ENCODE measurements at places on chromosomes 5 and 9.

GRCh38 chr5:138653502-138653901 is 78.3 kb upstream of the HSPA9 start:
- DNase-seq = peak; percentile 20

DNA sequence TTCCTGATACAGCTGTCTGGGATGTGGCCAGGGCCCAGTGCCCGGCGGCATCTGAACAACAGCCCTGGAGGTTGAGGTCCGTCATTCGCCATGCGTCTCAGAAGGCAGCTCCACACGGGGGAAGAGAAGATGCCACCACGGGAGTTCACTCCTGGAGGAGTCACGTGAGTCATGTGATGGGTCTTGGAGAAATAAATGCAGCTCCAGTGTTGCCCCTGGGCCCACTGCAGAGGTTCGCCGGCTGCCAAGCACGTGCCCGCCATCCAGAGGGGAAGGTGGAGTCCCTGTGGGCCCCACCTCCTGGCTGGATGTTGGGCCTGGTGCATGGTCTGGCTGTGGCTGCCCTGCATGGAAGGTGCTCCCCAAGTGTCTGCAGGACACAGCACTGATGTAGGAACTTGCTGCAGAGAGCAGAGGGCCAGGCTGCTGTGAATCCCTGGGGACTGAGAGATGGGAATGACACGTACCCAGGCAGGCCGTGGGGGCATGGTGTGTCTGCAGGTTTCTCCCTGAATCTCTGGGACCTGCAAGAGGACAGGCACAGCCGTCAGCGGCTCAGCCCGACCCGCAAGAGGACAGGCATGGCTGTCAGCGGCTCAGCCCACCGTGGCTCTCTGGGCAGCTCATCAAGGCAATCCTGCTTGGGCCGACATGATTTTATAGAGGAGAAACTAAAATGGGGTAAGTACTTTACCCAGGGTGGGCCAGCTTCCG is 418.3 kb upstream of the IRX4 start:
- no peak for DNase-seq

DNA sequence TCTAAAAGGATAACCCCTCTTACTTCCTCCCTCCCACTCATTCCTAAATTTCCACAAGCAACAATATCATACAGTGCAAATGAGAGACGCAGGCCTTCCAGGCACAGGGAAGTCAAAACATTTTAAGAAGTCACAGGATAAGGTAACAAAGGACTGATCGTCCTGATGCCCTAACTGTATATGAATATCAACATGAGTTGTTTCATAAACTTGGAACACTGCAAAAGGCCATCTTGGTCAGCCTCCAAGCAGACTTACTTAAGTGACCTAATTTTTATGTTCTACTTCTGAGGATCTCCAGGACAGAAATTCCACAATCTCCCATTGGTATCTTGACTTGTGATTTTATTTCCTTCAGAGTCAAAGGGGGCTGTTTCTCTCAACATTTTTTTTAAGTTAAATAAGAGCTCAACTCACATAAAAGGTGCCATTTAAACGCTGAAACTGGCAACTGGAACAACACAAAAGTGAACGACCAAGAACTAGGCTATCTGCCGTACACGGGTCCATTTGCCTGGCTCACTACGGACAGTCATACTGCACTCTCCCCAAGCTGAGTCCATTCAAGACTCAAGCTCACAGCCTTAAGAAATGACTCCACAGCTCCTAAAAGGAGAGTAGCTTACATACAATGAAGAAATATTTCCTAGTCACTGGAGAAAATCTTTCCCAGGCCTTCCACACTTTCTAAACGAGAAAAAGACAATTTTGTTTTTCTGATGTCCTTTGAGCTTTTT is 71.3 kb downstream of the LHFPL2 start:
- no peak for DNase-seq

DNA sequence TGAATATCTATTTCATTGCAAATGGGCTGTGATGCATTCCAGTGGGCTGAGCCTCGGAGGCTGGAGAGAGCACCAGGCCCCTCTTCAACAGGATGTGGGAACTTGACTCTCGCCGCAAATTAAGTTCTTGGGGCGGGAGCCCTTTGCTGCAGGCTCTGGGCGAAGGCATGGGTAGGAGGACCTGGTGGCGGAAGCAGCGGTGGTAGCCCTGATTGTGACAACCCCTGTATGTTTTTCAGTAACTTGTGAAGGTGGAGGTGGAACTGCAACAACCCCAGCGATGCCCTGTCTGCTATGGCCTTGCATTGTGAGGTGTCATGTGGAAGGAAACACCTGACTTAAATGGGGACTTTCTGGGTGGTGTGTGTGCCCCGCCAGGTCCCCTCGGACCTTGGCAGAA is 9.4 kb downstream of the FYB1 start:
- peak; percentile 91 for DNase-seq

DNA sequence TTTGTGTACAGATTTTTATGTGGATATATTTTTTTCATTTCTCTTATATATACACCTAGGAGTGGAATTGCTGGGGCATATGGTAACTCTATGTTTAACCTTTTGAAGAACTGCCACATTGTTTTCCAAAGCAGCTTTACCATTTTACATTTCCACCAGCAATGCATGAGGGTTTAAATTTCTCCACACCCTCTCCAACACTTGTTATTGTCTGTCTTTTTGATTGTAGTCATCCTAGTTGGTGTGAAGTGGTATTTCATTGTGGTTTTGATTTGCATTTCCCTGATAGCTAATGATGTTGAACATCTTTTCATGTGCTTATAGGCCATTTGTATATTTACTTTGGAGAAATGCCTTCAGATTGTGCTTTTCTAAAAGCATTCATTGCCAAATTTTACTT is 39.1 kb downstream of the YTHDC2 start:
- DNase-seq = no peak

DNA sequence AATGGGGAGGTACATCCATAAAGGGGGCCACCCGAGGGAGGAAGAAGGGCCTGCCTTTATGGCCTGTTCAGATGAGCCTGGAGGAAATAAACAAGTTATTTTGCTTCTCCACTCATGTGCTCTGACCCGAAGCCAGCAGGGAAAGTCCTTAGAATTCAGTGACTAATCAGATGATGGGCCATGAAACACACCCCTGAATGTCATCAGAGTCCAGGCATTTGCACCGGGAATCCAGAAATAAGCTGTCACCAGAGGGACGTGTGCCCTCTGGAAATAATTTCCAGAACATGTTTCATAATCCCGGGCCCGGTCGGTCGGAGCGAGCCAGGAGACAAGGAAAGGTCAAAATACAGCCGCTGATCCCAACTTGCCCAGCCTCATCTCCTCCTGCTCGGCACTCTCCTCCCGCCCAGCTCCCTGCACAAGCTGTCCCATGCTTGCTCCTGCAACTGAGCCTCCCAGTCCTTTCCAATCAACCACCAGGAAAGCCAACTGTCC is 73.6 kb upstream of the ZNF622 start:
- DNase-seq = no peak

DNA sequence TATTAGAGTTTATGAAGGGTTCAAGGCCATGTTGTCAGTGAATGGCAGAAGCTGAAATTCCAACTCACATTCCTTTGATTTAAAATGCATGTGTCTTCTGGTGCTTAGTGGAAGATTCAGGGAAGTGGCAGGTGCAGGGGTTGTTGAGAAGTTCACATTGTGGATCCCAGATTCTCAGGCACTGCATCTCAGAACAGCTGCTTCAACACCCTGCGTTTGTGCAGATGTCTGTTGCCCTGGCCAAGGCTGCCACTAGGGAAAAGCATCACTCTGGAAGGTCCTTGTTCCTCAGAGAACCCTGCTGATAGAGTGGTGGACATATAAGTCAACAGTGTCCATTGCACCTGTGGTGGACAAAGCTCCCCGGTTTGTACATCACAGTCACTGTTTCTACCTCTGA is 162.7 kb downstream of the PAPPA start:
- no peak for DNase-seq

GRCh38 chr5:115379622-115380344 is 83.3 kb upstream of the CCDC112 start:
- DNase-seq = peak; percentile 4

GRCh38 chr5:2370626-2371418 is 380.7 kb downstream of the IRX2 start:
- DNase-seq = no peak

- DNase-seq = peak; percentile 96
These were observed at the start of gene SUB1 for GRCh38 chr5:32585446-32586275. SUB1 (plus strand) TSS chr5:32585557; CDS start chr5:32588513, 2,956 bp downstream.
